Mesothelial cell of epicardium (in vitro differentiated cells): ENCODE measurements at places on chromosomes 4 and X.

DNA sequence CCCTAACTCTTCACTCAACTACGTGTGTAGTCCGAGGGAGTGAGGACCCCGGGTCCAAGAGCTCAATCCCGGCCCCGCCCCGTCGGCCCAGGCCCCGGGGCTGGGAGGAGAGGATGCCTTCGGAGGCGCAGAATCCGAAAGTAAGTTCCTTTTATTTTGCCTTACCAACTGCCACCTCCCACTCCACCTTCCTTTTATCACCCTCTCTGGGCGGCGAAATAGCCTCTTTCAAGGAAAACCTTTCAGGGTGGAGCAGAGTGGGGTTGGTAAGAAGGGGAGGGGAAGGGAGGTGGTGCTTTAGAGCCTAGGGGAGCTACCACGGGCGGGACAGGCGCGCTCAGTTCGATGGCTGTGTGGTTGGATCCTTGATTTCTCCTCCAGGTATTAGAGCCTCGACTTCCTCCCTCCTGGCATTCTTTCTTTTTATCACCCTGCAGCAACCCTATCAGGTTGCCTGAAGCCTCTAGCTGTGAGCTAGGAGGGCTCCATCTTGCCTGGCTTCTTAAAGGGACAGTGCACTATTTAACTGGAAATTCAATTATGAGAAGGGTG lies 191.2 kb downstream of the RRAGB start:
- no peak for DNase-seq

GRCh38 chr4:182729516-182729915 lies 187.7 kb downstream of the DCTD start:
- no peak for DNase-seq

- no peak for DNase-seq
These were observed 12.8 kb upstream of the LIMCH1 start for GRCh38 chr4:41525129-41525528.

DNA sequence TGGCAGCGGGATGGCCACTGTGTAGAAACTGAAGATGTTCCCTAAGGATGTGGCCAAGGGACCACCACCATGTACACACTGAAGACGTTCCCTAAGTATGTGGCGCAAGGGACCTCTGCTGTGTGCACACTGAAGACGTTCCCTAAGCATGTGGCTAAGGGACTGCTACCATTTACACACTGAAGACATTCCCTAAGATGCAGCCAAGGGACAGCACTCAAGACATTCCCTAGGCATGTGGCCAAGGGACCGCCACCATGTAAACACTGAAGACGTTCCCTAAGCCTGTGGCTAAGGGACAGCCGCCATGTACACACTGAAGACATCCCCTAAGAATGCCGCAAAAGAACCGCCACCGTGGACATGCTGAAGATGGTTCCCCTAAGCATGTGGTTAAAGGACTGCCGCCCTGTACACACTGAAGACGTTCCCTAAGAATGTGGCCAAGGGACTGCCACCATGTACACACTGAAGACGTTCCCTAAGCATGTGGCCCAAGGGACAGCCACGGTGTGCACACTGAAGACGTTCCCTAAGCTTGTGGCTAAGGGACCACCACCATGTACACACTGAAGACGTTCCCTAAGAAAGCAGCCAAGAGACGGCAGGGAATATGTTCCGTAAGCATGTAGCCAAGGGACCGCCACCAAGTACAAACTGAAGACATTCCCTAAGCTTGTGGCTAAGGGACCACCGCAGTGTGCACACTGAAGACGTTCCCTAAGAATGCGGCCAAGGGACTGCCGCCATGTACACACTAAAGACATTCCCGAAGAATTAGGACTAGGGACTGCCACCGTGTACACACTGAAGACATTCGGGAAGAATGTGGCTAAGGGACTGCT lies 43.3 kb downstream of the DHRSX start:
- no peak for DNase-seq

DNA sequence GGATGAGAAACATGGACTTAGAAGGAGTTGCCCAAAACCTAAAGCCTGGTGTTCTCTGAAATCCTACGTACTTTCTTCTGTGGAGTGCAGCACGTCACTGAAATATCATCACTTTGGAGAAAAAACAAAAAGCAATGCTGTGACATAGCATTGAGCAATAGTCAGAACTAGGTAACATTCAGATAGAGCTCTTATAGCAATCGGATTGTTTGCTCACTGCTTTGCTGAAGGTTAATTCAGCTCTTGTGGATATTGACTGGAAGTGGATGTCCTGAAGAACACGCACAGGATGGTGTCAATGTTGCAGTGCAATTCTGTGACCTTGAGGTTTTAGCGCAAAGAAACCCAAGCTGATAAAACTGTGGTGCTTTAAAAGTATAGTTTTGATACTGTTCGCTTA lies 114.2 kb upstream of the GRXCR1 start:
- DNase-seq = no peak

GRCh38 chr4:26346203-26346620 lies 25.4 kb downstream of the RBPJ start:
- DNase-seq = no peak

GRCh38 chr4:134539729-134540231 lies 338.2 kb upstream of the PABPC4L start:
- no peak for DNase-seq

GRCh38 chr4:2587213-2587823 lies 50.9 kb downstream of the FAM193A start:
- no peak for DNase-seq

DNA sequence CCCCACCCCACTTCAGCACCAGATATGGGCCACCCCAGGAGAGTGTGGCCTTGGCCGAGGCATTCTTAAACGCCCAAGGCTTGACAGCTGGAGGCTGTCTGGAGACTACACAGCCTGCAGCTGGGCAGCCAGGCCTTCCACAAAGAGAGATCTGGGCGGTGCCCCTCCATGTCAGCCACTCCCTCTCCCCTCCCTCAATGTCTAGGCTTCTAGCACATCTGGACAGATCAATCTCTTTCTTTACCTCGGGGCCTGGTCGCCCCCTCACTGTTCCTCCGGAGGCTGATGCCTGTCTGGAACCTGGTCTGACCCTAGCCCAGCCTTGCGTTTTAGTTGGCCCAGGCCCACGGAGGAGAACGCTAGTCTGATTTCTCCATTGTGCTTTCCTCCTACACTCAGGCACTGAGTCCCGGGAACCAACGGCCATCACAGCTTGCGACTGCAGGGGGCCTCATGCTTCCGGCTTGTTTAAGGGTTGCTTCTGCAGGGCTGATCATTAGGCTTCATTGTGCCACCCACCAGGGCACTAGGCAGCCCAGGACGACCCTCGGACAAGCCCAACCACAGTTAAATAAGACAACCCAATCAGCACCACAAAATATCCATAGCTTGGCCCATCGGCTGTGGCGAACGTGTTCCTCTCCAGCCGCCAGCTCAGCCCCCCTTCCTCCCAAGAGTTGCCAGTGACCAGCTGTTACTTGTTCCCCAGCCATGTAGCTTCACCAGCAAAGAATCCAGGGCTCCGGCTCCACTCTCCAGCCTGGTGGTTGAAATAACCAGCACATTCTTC lies 200.6 kb downstream of the BCOR start:
- peak; percentile 55 for DNase-seq
